ENCODE measurements at places on chromosomes 16 and 17. TPM values are rescaled to one million over a fixed set of nuclear protein-coding genes. Genes with fewer than 3 reads are reported as not detected.

Gene CRISPLD2
- polyA plus RNA-seq: 228 TPM

- no peak for DNase-seq
Measured at GRCh38 chr17:47605011-47605410, 44.7 kb upstream of the KPNB1 start.

GRCh38 chr16:31322500-31322899, 32.5 kb upstream of the ITGAX start:
- DNase-seq: no peak

GRCh38 chr17:27551701-27552248, 79.2 kb upstream of the LGALS9 start:
- no peak for DNase-seq

GRCh38 chr16:79369796-79370195, 230.7 kb downstream of the MAF start:
- no peak for DNase-seq

GRCh38 chr17:55484575-55484974, 26.7 kb downstream of the SMIM36 start:
- DNase-seq: no peak
